ENCODE measurements at places on chromosomes 12 and 14.

- DNase-seq, result no peak
These were observed 11.1 kb upstream of the NDUFA12 start for GRCh38 chr12:95014554-95014953.

GRCh38 chr12:39124768-39125167 lies 219.4 kb upstream of the CPNE8 start:
- DNase-seq, result no peak

- DNase-seq, result no peak
These were observed 362.7 kb downstream of the ADGRD1 start for GRCh38 chr12:131316388-131316787.

GRCh38 chr12:51926718-51927117 lies 19.4 kb downstream of the ACVRL1 start:
- DNase-seq, result no peak

DNA sequence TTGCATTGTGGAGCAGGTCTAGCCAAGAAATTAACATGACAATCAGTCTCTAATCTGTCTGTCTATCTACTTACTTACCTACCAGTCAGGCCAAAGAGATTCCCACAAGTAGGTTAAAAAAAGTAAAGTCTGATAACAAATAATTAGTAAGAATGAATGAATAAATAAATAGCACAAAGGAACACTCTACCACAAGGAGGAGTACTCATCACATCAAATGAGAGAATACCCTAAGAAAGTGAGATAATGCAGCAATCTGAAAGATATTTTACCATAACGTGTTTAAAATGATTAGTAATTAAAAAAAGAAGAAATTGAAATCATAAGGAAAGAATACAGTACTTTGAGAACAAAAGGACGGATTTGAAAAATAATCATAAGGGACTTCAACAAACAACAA lies 187.2 kb downstream of the SYNE2 start:
- no peak for DNase-seq

GRCh38 chr12:111881716-111882115 lies 39.7 kb downstream of the MAPKAPK5 start:
- no peak for DNase-seq

DNA sequence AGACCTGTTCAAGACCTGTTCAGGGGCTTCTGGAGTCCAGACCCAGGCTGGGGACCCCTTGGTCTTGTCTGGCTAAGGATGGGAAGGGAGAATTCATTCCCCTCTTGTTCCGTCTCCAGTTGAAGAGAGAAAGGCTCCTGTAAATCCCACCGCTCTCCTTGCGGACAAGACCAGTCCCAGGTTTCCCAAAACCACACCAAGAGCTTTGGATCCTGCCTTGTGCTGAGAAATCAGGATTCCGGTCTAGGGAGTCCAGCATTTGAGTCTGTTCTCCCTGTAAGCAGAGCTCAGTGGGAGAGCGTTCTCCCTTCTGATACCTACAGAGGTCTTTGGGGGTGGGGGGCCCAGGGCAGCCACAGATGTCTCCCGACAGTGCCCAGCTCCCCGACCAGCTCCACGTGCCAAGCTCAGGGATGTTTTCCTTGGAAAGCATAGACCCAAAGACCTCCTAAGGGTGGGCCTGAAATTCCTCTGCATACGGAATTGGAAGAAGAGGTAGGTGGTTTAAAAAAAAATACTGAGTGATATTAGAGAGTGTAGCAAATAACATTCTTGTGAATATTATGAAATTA lies 1.9 kb downstream of the HOXC13 start:
- no peak for DNase-seq

GRCh38 chr14:35045798-35046047 lies 349 bp upstream of the FAM177A1 start:
- DNase-seq, result no peak

- DNase-seq, result no peak
These were observed 321.2 kb downstream of the RAD51B start for GRCh38 chr14:68140806-68141205.

- no peak for DNase-seq
These were observed 17.5 kb downstream of the ZNF664 start for GRCh38 chr12:123990511-123990910.

- peak; percentile 85 for DNase-seq
These were observed 2.4 kb upstream of the RNASE7 start for GRCh38 chr14:21039585-21040369.

GRCh38 chr12:20342111-20342510 lies 26.2 kb upstream of the PDE3A start:
- no peak for DNase-seq

DNA sequence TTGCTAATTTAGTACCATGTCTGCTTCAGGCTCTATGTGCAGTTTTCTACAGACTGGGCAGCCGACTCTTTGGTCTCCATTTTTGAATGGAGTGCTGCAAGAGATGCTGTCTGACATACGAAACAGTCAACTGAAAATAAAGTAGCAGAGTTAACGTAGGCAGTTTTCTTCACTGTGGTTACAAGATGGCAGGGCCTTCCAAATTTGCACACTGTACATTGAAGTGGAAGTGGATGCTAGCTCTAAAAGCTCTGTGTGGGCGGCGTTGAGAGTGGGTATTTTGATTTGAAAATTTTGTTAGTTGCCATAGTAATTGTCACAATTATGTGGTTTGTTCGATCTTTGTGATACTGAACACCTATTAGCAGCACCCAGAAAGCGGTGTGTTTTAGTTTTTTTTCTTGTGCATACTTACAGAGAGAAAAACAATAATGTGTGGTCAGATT lies 154.9 kb upstream of the ATP2B1 start:
- peak; percentile 53 for DNase-seq

GRCh38 chr12:128583453-128583852 lies 240.3 kb downstream of the SLC15A4 start:
- DNase-seq, result no peak

DNA sequence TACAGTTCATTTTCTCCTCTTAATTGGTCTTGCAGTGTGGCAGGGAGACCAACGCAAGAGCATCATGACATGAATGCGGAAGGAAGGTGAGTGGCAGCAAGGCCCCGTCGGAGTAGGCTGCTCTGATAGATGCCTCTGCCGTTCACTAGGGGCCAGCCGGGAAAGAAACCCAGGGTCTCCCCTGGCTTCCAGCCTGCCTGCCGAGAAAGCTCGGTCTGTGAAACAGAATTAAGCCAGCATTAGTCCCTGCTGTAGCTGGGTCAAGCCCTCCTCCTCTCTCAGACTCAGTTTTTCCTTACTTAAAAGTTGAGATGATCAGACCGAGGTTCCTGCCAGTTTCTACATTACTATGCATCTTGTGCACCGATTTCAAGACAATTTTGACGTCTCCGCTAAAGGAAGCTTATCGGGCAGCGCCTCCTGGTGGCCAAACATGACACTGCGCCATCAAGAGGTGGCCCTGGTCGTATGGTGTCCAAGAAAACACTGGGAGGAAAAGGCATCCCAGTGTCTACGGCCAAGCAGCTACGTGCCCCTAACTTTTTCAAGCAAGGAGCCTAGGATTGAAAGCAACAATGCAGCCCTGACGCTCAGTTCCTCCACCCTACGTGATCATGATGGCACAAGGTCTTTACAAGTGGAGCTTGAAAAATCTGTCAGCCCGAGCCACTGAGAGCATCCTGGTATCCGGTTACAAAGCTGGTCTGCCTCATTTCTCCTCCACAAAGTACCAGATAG lies 131.6 kb downstream of the KSR2 start:
- peak; percentile 67 for DNase-seq

DNA sequence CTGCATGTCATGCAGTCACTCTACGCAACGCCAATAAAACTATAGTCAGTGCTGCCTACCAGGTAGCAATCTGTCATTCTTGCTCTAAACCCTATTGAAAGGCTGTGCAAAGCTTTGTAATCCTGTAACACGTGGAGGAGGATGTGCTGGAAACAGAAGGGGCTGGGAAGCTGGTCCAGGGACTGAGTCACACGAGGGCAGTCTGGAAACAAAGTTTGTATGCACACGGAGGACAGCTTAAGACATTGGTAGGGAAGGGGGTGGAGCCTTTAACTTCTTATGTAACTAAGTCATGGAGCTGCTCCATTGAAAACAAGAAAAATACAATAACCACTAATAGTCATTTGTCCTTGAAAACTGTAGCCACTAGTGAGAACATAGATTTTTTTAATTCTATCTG lies 128.0 kb downstream of the BCAT1 start:
- no peak for DNase-seq

- peak; percentile 14 for DNase-seq
These were observed 131.2 kb downstream of the NUBPL start for GRCh38 chr14:31692376-31692781.

DNA sequence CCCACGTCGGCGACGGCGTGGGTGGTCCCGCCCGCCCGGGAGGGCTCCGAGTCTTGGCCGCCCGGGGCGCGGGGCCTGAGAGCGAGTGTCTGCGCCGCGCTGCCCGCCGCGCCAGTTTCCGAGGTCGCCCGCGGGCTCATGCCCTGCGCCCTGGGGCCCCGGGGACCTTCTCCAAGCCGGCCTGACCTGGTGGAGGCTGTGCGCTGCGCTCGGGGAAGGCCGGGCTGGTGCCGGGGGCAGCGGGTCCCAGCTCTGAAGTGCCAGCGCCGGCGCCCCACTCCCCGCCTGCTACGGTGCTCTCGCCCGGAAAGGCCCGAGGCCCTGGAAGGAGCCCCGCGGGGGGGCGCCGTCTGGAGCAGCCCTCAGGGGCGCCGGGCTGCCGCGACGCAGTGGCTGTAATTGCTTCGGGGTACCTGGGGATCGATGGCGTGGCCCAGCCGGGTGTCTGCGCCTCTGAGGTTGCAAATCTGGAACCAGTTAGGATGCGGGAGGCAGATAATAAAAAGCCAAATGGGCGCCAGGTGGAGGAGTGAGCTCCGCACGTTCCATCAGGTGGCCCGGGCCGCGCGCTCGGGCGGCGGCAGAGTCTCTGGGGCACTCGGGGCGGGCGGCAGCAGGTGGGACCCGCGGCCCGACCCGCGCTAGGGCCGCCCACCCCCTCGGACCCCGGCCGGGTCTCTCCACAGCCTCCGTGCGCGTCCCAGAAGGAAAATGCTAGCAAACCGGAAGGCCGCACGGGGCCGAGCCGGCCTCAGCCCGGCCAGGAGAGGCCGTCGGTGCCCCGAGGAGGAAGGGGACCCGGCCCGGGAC lies 102.3 kb upstream of the DIO3 start:
- no peak for DNase-seq

DNA sequence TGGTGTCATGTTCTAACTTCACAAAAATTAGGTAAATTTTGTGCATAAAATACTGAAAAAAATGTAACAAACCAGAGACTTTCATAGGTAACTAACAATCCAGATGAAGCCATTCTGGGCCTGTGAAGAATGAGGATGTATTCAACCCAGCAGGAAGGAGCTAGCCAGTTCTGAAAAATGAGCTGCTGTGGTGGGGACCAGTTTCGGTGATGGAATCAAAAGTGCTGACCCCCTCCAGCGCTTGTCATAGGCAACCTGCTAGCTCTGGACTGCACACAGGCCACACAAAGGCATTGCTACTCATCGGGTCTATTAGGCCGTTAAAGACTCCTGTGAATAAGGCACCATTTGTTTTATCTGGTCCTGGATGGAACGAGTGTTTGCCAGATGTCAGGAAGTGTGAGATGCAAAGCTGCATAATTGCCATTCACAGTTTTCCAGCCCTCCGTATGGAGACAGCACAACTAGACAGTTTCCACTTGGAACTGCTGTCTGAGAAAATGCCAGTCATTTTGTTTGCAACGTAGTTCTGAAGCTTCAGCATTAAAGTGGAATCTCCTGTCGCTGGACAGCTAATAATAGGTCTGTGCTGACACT lies 3.3 kb upstream of the RIMBP2 start:
- DNase-seq, result no peak

DNA sequence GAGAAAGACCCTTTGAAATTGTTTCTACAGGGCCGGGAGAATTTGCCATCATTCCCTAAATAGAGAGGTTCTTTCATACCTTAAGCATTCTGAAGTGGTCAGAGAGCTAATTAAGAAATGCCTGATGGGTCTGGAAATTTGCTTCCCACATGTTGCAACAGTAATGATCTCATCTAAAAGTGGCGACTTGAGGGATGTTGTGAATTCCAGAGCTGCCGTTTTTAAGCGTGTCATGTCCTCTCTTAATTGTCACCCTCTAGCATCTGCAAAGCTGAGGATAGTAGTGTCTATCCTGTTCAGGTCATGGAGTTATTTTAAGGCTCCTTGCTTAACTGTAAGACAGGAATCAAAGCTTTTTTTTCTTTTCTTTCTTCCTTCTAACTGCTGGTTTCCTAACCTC lies 60.4 kb downstream of the FOS start:
- DNase-seq, result no peak

GRCh38 chr14:45905672-45906071 lies 652.7 kb upstream of the MIS18BP1 start:
- DNase-seq, result no peak

GRCh38 chr12:26028953-26029735 lies 70.7 kb downstream of the RASSF8 start:
- peak; percentile 52 for DNase-seq

- no peak for DNase-seq
These were observed 6.8 kb downstream of the GLIPR1 start for GRCh38 chr12:75487308-75487707.

DNA sequence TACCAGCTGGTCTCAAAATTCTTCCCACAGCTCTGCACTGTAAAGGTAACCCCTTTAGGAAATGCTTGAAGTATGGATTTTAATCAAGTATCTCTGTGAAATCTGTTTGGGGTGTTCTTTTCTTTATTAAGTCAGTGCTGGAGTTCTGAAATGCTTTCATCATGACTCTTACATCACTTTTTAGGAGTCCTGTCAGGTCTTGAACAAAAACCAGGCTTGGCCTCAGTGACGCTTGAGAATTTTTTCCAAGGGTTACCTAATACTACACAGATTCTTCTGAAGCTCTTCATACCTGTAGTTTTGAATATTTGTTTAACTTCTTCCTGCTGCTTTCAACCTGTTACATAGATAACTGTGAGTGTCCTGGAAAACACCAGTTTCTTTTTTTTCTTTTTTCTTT lies 47.0 kb upstream of the KCNH3 start:
- DNase-seq, result no peak

- no peak for DNase-seq
These were observed 5.8 kb downstream of the NUMB start for GRCh38 chr14:73452341-73453186.

DNA sequence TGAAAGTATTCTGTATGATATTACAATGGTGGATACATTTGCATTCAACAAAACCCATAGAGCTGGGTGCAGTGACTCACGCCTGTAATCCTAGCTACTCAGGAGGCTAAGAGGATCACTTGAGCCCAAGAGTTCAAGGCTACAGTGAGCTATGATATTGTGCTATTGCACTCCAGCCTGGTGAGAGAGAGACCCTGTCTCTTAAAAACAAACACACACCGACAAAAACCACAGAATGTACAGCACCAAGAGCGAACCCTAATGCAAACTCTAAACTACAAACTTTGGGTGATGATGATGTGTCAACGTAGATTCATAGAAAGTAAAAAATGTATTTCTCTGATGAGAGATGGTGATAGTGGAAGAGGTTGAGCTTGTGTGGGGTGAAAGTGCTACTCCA lies 8.6 kb downstream of the CAPRIN2 start:
- DNase-seq, result no peak

- DNase-seq, result no peak
These were observed 3.6 kb upstream of the MORN3 start for GRCh38 chr12:121673013-121673511.

DNA sequence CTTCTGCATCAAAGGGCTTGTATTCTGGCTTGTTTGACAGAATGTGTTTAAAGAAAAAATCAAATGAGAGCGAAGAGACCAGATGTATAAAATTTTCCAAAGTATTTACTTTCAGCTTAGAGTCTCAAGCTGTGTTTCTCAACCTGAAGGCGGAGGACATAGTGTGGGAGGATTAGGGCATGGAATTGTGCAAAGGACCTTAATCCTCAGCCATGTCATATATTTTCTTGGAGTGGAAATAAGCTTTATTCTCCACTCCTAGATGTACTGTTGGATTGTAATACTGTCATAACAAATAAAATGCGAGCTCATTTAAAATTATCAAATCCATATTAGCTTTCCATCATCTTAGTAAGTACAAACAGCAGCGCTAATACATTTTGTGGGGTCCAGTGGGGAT lies 154.0 kb downstream of the PAH start:
- DNase-seq, result no peak
